Activated naive CD4-positive, alpha-beta T cell treated with Interleukin-2 at 50 U/mL for 16 hours (primary cell): ENCODE measurements at places on chromosomes 12 and 14.

GRCh38 chr14:102323102-102323501, 3.6 kb downstream of the ZNF839 start:
- DNase-seq, result peak; percentile 25

GRCh38 chr14:59060841-59061240, 127.6 kb upstream of the DAAM1 start:
- DNase-seq, result no peak

DNA sequence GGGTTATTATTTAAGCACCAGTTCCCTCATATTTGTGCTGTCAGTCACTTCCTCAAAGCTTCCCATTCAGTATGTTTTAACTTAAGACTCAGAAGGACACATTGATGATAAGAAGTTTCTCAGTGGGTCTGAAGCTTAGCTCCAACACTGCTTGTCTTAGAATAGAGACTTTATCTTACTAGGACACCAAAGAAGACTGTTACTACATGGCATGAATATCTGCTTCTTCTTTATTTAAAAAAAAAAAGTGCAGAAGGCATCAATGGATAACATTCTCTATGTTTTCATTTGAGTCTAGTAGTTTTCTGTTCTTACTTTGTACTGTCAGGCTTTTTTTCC, 404.2 kb downstream of the DAD1 start:
- no peak for DNase-seq

GRCh38 chr12:19692091-19692490, 252.8 kb downstream of the AEBP2 start:
- DNase-seq, result no peak

DNA sequence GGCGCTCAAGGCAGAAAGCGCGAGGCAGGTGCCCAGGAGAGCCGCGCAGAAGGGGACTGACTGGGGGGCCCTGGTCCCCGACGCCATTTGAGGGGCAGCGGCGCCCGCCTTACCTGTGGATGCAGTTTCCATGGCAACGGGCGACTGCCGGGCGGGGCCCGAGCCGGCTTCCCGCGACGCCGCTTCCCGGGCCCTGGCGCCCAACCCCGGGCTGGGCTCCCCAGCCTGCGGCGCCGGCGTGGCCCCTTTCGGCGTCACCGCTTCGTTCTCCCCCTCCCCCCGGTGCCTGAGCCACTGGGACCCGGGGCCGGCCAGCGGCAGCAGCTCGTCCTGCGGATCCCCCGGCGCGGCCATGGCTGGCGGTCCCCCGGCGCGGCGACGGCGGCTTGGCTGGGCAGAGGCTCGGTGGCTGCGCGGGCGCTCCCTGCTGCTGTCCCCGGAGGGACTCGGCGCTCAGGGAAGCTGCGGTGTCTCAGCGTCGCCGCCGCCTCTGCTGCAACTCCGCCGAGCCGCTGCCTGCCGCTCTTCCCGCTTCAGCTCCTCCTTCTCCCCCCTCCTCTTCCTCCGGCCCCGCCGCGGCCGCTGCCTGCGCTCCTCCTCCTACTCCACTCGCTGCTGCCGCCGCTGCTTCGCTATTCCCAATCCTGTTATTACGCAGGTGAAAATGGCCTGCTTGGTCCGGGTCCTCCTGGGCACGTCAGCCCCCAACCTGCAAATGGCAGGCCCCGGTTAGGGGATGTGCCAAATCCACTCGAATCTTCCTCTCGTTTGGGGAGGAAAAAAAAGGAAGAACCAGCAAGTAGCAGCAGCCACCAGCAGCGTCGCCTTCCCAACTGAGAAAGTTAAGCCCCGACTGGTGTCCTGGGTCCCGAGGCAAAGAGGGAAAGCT, at the start of gene RTN1:
Gene RTN1 (minus strand): TSS at position 500 of the 889 bp plus-strand sequence. CDS start 146 bp downstream, at position 354.
- DNase-seq, result no peak

- DNase-seq, result no peak
Measured at GRCh38 chr12:92431146-92431545, 271.6 kb upstream of the PLEKHG7 start.

GRCh38 chr12:98725476-98726247, 80.6 kb downstream of the APAF1 start:
- peak; percentile 55 for DNase-seq

DNA sequence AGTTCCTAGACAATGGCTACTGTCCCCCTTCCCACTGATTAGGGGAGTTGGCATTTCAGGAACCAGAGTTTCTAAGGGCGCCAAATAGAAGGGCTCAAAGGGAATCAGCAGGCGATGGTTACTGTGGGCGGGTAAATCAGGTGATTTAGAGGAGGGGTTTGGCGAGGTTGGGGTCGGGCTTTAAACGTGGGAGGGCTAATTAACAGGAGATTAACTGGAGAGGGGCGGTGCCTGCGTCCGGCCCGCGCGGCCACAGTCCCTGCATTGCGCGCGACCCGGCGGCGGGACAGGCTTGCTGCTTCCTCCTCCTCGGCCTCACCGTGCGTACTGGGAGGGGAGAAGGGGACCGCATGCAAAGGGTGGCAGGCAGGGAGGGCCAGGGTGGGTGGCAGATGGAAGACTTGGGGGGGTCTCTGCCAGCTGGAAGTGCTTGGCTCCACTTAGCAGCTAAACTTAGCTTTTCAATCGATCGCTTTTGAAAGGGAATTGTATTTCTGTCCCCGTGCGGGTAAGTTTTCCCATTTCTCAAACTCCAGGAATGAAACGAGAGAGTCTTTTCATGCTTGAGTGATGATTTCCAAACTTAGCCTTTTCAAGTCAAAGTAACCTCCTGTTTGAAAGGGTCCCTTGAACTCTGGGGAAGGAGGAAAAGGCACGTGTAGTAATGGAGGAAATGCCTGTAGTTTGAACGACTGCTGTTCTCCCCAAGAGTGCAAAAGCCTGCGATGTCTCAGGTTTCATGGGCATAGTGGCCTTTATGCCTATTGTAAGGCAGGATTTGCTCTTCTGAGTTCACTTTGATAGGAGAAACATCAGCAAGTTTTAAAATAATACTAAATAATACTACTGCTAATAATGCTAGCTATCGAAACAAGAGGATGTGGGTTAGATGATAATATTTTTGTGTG, at the start of gene MGST1:
Gene MGST1 (plus strand): TSS at position 255 of the 908 bp plus-strand sequence. CDS start 6,608 bp downstream, outside the sequence.
- no peak for DNase-seq

DNA sequence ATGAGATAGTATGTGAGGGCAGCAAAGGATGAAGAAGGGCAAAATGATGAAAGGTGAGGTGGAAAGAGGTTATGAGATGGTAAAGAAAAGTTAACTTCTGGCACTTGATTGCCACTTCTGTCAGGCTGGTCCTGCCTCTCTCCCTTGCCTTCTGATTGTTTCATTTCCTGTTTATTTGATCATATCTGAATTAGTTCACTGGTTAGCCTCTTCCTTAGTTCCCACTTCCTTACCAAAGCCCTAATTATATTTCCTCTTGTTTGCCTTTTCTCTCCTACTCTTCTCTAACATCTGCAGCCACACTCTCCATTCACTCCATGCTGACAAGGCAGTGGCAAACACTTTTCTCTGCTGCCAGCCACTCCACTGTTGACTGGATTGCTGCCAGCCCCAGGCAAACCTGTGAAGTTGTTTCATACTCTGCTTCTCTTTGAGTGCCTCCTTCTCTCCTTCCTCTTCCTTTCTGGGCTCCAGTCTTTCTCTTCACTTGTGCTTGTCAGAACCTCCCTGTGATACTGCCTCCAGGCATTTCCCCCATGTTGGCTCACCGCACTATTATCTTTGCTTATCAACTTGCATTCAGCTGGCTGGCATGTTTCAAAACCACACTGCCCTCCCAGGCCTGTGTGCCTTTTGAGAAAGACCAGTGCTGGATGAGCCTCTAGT, 8.1 kb downstream of the PNP start:
- peak; percentile 25 for DNase-seq

GRCh38 chr12:14126692-14127091, 145.3 kb upstream of the GRIN2B start:
- DNase-seq, result no peak

GRCh38 chr12:113097716-113098440, 37.7 kb downstream of the RASAL1 start:
- no peak for DNase-seq

DNA sequence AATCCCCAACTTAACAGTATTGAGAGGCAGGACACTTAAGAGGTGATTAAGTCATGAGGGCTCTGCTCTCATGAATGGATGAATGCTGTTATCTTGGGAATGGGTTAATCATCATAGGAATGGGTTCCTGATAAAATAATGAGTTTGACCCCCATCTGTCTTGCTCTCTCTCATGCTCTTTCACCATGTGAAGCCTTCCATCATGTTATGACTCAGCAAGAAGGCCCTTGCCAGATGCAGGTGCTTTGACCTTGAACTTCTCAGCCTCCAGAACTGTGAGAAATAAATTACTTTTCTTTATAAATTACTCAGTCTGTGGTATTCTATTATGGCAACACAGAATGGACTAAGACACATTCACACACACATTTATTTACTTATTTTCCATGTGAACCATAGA, 89.0 kb upstream of the PPM1H start:
- no peak for DNase-seq

DNA sequence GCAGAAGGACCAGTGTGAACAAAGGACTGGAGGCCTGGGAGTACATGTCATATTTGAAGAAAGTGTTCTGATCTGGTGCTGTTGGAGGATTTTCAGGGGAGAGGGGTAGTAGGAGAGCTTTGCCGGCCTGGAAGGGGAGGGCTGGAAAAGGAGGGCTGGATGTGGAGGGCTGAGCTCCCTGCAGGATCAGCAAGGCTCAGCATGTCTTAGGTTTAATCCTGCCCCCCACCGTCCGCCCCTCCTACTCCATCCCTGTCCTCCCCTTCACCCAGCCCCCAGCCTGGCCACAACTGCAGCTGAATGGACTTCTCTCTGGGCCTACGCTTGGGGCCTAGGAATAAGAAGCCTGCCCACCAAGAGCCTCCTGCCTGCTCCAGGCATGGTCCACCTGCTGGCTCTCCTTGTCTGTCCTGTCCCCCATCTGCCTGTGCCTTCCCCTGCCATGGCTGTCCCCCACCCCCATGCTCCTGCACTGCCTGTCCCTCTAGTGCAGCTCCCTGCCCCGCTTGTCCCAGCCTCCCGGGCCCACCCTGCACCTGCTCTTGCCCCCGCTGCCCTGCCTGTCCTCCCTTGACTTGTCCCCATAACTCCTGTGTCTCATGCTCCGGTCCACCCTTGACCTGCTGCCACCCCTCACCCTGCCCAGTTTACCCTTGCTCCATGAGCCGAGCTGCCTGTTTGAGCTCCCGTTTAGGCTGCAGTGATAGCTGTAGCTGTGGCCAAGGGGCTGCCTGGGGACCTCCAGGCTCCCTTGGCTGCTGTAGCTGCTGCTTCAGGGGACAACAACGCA, 9.8 kb upstream of the RARG start:
- DNase-seq, result no peak

DNA sequence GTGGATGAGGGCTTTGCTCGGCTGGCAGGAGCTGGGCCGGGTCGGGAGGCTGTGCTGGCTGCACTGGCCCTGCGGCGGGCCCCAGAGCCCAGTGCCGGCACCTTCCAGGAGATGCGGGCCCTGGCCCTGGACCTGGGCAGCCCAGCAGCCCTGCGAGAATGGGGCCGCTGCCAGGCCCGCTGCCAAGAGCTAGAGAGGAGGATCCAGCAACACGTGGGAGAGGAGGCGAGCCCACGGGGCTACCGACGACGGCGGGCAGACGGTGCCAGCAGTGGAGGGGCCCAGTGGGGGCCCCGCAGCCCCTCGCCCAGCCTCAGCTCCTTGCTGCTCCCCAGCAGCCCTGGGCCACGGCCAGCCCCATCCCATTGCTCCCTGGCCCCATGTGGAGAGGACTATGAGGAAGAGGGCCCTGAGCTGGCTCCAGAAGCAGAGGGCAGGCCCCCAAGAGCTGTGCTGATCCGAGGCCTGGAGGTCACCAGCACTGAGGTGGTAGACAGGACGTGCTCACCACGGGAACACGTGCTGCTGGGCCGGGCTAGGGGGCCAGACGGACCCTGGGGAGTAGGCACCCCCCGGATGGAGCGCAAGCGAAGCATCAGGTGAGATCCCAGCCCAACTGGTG, 11.5 kb downstream of the ARHGEF40 start:
- no peak for DNase-seq

GRCh38 chr12:12017135-12017581, 53.6 kb upstream of the BCL2L14 start:
- peak; percentile 45 for DNase-seq

DNA sequence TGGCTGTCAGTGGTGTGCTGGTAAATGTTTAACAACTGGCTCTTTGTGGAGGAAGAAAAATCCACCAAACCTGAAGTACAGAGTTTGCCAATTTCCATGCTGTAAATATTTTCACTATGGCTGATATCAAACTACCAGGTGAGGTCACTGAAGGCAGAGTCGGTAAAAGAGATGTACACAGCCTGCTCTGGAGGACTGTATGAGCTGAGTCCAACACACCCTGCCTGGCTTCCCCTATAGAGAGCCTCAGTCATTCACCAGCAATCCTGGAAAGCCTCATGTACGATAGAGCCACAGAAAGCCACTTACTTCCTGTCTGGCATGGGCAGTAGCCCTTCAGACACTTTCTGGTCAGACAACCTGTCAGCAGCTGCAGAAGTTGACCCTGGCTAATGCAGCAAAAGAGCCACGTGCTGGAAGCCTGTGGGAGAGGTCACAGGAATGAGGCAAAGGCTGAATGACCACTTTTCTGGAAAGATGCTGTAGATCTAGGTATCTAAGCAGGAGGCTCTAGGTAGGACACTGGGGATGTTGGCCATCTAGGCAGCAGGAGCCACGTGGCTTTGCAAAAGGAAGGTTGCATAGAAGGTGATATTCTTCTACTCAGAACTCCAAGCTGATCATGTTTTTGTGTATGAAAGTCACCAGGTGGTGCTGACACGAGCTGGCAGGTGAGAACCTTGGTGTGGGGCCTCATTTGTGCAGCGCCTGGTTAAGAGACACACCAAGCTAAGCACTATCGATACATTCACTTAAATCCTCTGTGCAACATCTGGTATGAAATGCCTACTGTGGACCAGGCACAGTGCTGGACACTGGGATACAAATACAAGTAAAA, 553.9 kb downstream of the VRK1 start:
- DNase-seq, result no peak

- peak; percentile 21 for DNase-seq
Measured at GRCh38 chr12:57173089-57173488, 25.7 kb upstream of the LRP1-AS start.

DNA sequence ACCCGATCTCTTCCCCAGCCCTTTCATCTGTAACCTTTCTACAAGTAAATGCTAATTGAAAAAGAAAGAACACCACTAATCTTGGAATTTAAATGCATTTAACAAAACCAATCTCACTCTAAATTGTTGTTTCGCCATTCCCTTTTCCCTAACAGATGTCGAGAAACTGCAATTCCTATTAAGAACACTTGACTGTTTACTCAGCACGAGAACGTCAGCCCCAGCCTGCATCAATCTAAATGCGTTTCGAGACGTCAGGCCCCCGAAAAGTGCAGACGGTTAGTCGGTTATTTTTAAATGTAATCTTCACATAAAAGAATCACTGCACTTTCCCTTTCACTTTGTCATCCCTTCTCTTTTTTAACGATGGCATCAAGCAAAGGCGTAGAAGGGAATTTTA, 837.6 kb downstream of the VRK1 start:
- peak; percentile 14 for DNase-seq

DNA sequence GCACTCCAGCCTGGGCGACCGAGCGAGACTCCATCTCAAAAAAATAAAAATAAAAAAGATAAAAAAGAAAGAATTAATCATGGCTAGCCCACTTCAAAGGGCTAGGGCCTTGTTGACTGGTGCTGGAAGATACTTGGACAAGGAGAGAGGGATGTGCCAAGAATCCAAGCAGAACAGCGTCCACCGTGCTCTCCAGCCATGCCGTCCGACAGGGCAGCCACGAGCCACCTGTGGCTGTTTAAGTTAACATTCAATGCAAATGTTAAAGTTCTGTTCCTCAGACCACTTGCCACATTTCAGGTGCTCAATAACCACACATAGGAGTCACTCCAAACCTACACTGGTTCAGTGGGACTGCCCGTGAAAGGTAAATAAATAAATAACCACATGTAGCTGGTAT, 21.4 kb downstream of the SLC6A13 start:
- no peak for DNase-seq
